ENCODE measurements at places on chromosomes 6 and 20.

DNA sequence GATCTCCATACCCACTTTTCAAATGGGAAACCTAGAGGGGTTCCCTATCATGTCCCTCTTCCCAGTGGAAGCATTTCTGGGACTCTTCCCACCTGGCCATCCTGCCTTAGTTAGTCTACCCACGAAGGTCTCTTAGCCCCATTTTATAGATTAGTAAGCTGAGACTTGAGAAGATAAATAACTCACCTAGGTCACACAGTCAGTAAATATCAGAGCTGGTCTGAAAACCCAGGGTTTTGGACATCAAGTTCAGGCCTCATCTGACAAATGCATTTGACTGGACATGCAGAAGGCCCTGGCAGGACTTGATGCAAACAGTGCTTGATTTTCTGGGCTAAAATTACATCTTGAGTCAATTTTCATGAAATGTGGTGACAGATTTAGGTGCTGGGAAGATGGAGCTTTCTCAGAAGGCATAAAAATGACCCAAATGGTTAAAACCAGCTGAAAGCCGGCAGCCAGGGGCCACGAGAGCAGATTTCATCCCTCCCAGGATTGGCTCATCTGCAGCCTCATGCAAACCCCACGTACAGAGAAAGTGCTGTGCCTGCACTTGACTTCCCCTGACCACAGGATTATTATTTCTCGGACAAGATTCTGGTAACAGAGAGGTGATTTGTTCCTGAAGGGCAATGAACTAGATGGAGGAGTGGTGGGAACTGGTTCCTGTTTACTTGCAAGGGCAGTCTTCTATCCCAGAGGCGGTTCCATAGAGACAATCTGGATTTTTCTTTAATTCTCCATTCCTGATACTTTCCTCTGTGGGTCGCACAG is 23.1 kb downstream of the CPNE5 start:
- DNase-seq, result no peak

GRCh38 chr6:34658605-34659265 is 37.8 kb downstream of the ILRUN start:
- no peak for DNase-seq

DNA sequence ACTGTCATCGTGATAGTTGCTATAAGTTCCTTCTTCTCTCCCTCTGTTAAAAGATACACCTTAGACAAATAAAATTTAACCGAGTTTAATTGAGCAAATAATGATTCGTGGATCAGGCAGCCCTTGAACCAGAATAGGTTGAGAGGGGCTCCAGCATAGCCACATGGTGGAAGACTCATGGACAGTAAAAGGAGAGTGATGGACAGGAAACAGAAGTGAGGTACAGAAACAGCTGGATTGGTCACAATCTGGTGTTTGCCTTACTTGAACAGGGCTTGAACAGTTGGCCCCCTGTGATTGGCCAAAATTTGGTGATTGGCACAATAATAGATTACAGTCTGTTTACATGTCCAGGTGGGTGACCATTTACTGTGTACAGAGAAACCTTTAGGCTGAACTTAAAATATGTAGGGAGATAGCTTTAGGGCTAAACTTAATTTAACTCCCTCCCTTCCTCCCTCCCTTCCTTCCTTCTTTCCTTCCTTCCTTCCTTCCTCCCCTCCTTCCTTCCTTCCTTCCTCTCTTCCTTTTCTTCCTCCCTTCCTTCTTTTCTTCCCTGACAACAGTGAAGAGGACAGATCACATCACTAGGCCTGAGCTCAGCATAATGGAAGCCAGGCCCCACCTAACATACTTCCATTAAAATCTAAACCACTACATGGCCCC is 531.8 kb upstream of the JARID2 start:
- no peak for DNase-seq

DNA sequence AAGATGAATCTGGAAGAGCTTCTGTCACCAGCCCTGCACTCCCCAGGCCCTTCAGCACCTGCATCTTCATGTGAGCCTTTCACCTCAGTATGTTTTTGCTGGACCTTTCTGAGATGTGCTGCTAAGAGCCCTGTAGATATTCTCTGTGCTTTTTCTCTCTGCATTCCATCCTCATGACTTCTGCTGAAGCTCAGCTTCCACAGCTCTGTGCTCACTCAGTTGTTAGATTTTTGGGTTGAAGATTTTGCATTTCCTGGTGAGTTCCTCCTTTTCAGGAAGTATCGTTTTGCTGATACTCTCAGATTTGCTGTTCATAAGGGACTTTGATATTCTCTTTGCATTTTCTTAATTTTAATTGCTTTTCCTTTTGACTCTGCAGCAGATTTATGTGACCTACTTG is 18.3 kb downstream of the KIAA1586 start:
- DNase-seq, result no peak

- no peak for DNase-seq
Measured at GRCh38 chr6:158631678-158632537, 12.6 kb downstream of the DYNLT1 start.

- DNase-seq, result no peak
Measured at GRCh38 chr6:152112491-152113261, 305.2 kb downstream of the ESR1 start.

DNA sequence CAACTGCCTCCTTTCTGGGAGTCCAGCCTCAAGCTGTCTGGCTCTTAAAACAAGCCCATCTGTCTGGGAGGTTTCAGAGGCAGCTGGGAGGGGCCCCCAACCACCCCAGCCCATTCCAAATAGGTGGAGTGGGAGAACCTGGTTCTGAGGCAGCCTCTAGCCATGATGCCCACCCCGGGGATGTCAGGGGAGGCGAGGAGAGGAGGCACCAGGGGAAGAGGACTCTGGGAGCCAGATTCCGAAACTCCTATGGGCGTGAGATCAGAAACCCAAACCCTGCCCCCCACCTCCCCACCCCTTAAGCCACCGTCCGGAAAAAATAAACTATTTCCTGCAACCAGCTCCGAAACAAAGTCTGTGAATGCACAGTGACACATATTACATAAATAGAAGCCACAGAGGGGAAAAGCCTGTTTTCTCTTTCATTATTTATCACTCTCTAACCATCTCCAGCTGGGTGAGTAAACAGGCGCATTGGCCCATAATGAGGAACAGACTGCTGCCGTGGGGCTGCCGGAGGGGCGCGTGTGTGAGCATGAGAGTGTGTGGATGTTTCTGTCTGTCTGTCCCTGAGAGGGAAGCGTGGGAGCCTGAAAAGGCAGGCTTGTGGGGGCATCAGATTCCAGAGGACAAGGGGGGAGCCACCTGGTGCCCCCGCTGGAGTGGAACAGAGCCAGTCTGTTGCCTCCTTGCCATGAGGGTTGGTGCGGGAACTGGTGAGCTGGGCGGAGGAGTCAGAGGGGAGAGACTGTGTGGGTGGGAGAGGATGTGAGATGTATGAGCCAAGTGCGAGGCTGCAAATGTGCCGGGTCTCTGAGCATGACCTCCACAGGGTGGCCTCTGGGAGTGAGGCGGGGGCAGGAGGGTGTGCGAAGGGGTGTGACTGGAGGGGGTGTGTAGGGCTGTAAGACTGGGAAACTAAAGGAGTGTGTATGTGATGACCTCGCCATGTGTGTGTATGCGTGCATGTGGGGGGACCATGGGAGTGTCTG is 14.3 kb upstream of the FOXP4 start:
- DNase-seq, result peak; percentile 60

- no peak for DNase-seq
Measured at GRCh38 chr6:18961566-18961965, 574.4 kb downstream of the RNF144B start.

GRCh38 chr6:119620846-119621555 is 271.4 kb upstream of the MAN1A1 start:
- no peak for DNase-seq

DNA sequence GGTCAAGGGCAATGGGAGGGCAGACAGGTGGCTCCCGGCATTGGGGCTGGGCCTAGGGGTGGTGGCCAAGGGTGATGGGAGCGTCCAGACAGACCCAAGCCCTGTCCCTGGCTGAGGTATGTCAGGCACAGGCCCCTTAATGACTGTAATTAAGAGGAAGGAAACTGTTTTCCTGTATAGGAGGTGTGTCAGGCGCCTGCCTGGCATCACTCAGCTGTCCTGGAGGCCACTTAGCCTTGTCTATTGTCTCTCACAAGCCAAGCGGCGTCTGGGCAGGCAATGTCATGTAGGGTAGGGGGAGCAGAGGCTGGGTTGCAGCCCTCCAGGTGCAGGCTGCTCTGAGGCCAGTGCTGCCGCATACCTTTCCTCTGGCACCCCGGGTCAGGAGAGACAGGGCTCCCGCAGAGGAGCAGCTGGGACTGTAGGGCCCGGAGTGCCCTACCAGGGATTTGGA is 3.9 kb upstream of the FAM83C start:
- DNase-seq, result no peak

- DNase-seq, result no peak
Measured at GRCh38 chr6:164533045-164533362, 776.4 kb downstream of the C6orf118 start.

DNA sequence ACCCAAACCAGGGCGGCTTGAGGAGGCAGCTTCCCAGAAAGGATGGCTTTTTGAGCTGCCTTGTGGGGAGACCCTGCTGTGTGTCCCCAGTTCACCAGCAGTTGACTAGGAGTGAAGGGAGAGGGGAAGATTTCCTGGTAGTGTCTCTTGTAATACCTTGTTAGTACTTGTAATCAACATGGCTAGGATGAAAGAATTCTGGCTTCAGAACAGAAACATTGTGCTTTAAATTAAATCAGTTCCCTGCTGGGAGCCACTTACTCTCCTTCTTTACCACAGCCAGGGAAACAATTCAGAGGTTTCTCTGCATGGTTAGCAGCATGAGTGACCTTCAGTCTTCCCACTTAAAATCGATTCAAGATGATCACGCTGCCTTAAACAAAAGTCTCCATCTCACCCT is 525.4 kb upstream of the ID4 start:
- no peak for DNase-seq

DNA sequence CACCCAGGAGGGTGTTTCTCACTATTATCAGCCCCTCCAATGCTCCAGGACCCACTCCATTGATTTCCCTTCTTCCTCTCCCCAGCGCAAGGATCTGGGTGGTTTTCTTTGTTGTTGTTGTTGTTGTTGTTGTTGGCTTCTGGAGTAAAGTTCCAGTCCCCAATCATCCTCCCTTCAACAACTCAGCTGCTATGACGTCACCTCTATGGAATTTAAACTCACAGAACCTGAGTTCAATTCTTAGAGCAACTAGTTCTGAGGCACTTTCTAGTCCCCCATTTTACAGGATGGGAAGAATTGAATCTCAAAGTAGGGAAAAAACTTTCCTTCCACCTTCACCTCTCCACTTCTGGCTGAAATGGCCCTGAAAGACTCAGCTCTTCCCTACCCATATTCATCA is 9.7 kb upstream of the WFDC8 start:
- DNase-seq, result no peak

- peak; percentile 54 for DNase-seq
Measured at GRCh38 chr6:2940010-2940850, 31.1 kb downstream of the SERPINB6 start.

DNA sequence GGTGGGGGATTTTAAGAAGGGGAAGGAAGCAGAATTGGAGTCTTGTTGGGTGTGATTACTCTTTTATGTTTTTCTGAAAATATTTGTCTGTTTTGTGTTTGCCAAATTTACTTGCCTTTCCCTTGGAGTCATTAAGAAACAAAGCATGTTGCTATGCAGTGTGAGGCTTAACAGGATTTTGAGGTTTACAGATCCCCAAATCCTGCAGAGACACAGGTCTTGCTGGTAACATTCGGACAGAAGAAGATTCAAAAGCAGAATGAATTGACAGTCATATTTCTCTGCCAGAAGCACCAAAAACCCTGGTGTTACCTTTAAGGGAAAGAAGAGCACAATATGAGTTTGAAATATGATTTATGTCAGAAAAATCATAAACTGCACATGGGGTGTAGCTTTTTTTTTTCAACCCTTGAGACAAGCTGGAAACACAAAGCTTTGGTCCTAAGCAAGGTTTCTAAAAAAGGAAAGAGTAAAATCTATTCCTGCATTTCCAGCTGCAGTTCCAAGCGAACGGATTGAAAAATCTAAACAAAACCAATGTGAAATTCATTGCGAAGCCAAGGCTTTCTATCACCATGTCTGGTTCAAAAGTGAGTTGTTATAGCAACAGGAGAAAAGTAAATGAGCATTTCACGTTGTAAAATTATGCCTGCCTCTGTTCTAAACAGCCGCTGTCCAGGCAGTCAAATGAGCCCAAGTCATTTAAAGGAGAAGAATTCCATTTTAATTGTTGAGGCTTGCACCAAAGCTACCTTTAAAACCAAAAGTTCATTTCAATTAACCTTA is 358.9 kb upstream of the SASH1 start:
- DNase-seq, result no peak

GRCh38 chr6:129390900-129391299 is 319.1 kb downstream of the ARHGAP18 start:
- DNase-seq, result no peak

- no peak for DNase-seq
Measured at GRCh38 chr20:48463916-48464315, 363.9 kb downstream of the PREX1 start.

GRCh38 chr20:37333848-37334318 is 12.1 kb upstream of the SRC start:
- DNase-seq, result no peak

DNA sequence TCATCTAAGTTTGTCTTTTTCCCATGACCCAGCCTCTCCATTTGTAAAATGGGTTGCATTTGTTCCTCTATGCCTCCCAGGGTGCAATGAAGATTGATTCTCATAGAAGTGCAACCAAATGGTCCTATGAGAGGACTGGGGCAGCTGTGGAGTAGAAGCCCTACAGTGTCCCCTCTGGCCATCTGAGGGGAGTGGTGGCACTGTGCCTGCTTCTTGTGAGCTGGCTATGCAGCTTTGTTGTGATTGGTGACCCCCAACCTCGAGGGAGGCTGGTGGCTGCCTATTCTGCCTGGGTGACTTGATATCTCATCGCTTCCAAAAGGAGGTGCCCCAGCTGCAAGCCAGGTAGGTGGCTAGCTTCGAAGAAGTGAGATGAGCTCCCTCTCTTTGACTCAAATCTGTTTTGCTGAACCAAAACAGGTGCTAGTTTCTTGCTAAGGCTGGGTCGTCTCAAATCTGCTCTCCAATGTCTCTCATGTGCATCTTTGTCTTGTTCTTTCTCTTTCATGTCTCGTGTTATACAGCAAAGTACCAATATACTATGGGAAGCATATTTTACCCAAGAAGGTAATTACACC is 33.9 kb downstream of the TXLNB start:
- no peak for DNase-seq

GRCh38 chr6:101393251-101393828 is at the start of gene GRIK2:
Gene GRIK2 (plus strand): TSS chr6:101393708.
- no peak for DNase-seq

DNA sequence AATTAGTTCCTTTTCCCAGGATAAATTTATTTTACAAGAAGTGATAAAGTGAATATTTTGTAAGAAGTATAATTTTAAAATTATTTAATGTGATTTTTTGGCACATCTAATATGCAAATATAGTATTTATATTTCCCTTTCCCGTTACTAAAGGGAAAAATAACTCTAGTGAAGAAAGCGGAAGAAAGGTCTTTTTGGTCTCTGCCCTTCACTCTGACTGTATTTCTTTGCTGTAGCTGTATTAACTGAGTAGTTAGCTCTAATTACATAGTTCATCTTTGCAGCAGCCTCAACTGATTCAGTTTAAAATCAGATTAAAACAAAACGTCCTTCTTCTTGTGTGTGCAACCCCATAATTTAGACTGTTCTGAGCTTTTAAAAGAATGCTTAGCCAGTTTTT is 57.4 kb upstream of the RNF144B start:
- DNase-seq, result no peak

All from stimulated activated CD8-positive, alpha-beta memory T cell treated with anti-CD3 and anti-CD28 coated beads, Interleukin-7, amount 100 ng/mL, for 48 hours (primary cell).